ENCODE measurements at places on chromosomes 6 and 20. TPM values are rescaled to one million over a fixed set of nuclear protein-coding genes. Genes with fewer than 3 reads are reported as not detected.

DNA sequence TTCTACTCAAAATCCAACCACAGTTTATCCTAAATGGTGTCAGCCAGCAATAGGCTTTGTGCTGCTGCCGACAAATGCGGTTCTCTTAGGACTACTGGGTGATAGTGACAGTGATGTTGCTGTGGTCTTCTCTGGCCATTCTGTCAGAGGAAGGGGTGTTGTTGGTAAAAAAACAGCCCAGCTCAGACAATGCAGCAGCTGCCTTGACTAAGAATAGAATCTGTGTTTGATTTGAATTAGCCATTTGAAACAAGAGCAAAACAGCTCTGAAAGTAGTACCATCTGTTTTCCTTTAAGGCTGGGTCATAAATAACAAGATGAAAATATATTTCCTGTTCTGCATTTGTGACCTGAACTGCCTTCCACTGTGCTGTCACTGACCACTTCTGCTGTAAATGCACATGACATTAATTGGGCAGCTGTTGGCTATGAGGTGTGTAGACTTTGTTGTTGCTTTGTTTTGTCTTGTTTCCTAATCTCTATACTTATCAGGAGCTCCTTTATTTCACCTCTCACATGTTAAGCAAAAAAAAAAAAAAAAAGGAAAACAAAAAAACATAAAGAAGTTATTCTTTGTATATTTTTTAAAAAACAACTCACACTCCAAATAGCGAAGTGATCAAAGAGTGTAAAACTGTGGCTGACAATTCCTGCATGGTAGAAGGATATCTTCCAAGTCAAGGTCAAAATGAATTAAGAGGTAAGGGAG, 497.8 kb upstream of the ARID1B start:
- H3K27me3 ChIP-seq, result no peaks in the 10 kb centered on the region
- H3K4me3 ChIP-seq, result no peak overlapping the region
- DNase-seq, result no peak
- H3K4me1 ChIP-seq, result peaks cover 3% of the 10 kb centered on the region
- H3K36me3 ChIP-seq, result peaks cover 2% of the 10 kb centered on the region

- peaks cover 29% of the 10 kb centered on the region for H3K27me3 ChIP-seq
- no peak overlapping the region for H3K4me3 ChIP-seq
- H3K36me3 ChIP-seq, result no peaks in the 10 kb centered on the region
These were observed 13.2 kb downstream of the OTOR start for GRCh38 chr20:16761305-16761829.

GRCh38 chr6:118799826-118800225, 94.1 kb upstream of the ASF1A start:
- H3K27ac ChIP-seq, result peak overlapping the region; percentile 80
- H3K36me3 ChIP-seq, result peaks cover 33% of the 10 kb centered on the region
- DNase-seq, result no peak
- H3K4me3 ChIP-seq, result no peak overlapping the region
- peaks cover 42% of the 10 kb centered on the region for H3K4me1 ChIP-seq

- DNase-seq, result no peak
- no peaks in the 10 kb centered on the region for H3K27me3 ChIP-seq
- H3K4me3 ChIP-seq, result no peak overlapping the region
- H3K27ac ChIP-seq, result no peak overlapping the region
These were observed 59.6 kb upstream of the QKI start for GRCh38 chr6:163354761-163355425.

GRCh38 chr20:58111310-58112016, 117.0 kb downstream of the ANKRD60 start:
- H3K27ac ChIP-seq, result no peak overlapping the region
- no peak for DNase-seq
- peaks cover 4% of the 10 kb centered on the region for H3K27me3 ChIP-seq
- no peak overlapping the region for H3K4me3 ChIP-seq
- no peaks in the 10 kb centered on the region for H3K4me1 ChIP-seq

The MYH7B gene
- total RNA-seq, result 0.27 TPM

DNA sequence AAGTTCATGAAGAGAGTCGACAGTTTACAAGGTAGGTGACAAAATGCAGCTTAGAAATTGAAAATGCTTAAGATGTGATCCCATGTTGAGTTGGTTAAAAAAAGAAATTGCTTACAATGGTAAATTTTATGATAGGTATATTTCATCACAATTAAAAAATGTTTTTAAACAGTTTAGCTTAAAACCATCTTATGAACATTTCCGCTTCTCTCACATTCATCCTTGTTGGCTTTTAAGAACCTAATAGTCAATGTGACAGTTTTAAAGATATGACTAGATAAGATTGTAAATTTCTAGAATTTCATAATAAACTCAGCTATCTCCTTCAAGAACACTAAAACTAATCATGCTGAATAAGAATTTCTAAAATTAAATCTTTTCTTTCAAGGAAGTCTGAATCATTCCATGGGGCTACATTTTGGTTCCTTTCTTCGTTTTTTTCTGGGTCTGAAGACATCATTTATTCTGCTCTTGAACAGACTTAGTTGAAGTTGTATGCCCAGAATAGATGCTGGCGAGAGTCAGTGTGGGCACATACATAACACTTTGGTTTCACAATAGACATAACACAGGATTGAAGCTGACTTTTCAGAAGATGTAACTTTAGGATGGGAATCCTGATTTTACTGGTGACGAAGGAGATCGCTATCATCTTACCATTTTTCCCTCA, 35.9 kb upstream of the LTV1 start:
- peaks cover 8% of the 10 kb centered on the region for H3K4me1 ChIP-seq
- H3K27me3 ChIP-seq, result no peaks in the 10 kb centered on the region
- no peak for DNase-seq
- peaks cover 16% of the 10 kb centered on the region for H3K36me3 ChIP-seq
- H3K4me3 ChIP-seq, result no peak overlapping the region

DNA sequence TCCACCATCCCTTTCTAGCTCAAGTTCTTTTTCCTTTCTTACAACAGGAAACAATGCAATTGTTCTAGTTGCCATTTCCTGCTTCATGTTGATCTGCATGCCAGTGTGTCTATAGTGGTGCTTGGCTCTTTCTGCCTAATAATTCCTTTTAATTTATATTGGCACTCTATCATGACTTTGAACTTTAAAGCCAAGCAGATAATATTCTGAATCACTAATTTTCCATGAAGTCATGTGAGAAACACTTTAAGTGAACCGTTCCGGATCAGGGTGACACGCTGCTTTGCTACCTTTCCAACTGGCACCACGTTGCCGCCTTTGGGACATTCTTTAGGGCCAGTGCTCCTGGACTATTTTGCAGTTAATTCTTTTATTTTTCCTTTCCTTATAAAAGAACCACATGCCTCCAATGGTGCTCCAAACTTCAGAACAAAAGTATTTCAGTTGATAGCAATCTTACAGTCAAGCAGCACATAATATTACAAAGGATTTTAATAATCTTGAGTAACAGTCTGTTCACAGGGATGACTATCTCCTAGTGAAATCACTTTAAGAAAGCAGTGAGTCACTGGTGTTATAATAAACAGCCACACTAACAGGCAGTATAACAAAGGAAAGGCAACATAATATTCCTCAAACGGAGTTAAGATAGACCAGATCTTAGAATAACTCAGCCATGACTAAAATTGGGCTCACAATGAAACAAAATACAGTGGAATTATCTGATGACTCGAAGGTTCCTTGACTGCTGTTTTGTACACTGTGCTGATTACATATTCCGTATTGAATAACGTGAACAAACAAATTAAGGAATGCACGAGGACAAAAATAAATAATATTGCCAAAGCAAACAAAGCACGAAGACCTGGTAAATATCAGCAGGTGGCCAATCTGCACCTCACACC, 19.0 kb upstream of the BLOC1S5 start:
- H3K4me3 ChIP-seq, result no peak overlapping the region
- H3K4me1 ChIP-seq, result peaks cover 21% of the 10 kb centered on the region
- H3K27me3 ChIP-seq, result no peaks in the 10 kb centered on the region
- no peak overlapping the region for H3K27ac ChIP-seq
- DNase-seq, result no peak

- no peaks in the 10 kb centered on the region for H3K27me3 ChIP-seq
- DNase-seq, result no peak
- H3K36me3 ChIP-seq, result no peaks in the 10 kb centered on the region
- no peak overlapping the region for H3K27ac ChIP-seq
These were observed 87.0 kb upstream of the ADGRF1 start for GRCh38 chr6:47129129-47129528.

- no peaks in the 10 kb centered on the region for H3K27me3 ChIP-seq
- no peaks in the 10 kb centered on the region for H3K36me3 ChIP-seq
- no peak overlapping the region for H3K27ac ChIP-seq
- no peaks in the 10 kb centered on the region for H3K4me1 ChIP-seq
These were observed 702.7 kb downstream of the MAFB start for GRCh38 chr20:39986173-39986904.

DNA sequence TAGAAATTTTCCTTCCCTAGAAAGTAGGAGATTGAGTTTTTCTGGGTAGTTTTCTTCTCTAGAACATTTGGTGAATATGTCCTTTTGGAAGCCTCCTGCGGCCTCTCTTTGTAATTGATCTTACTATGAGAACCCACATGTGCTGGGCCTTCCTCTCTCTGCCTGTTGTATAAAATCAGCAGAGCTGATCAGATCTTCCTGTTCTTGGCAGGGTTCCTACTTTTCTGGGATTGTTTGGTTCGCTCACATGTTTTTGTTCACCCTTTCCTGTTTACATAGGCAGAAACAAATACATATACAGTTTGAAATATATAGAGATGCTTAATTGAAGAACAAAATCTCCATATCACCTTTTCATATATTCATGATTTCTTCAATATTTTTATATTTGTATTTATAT, 57.8 kb downstream of the IL22RA2 start:
- no peak for DNase-seq
- H3K4me3 ChIP-seq, result no peak overlapping the region
- no peaks in the 10 kb centered on the region for H3K36me3 ChIP-seq

DNA sequence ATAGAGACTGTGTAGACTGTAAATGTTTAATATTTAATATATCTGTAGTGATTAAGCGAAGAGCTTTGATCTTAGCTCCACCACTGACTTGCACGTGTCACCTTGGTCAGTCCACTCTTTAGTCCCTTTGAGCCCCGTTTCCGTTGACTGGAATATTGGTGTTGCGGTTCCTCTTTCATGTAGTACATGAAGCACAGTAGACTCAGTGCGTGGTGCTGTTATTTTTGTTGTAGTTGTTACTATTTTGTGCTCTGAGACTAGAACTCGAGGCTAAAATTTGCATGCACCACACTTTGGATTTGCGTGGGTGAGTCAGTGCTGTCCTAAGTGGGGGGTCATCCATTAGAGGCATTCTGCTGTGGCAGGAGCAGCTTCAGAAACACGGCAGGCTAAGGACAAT, 291.4 kb downstream of the QKI start:
- H3K4me3 ChIP-seq, result no peak overlapping the region
- no peak for DNase-seq
- no peaks in the 10 kb centered on the region for H3K4me1 ChIP-seq
- no peak overlapping the region for H3K27ac ChIP-seq
- H3K27me3 ChIP-seq, result peaks cover 6% of the 10 kb centered on the region

The CHRNA4 gene
- total RNA-seq, result not detected

The GNMT gene
- total RNA-seq, result 1.1 TPM

DNA sequence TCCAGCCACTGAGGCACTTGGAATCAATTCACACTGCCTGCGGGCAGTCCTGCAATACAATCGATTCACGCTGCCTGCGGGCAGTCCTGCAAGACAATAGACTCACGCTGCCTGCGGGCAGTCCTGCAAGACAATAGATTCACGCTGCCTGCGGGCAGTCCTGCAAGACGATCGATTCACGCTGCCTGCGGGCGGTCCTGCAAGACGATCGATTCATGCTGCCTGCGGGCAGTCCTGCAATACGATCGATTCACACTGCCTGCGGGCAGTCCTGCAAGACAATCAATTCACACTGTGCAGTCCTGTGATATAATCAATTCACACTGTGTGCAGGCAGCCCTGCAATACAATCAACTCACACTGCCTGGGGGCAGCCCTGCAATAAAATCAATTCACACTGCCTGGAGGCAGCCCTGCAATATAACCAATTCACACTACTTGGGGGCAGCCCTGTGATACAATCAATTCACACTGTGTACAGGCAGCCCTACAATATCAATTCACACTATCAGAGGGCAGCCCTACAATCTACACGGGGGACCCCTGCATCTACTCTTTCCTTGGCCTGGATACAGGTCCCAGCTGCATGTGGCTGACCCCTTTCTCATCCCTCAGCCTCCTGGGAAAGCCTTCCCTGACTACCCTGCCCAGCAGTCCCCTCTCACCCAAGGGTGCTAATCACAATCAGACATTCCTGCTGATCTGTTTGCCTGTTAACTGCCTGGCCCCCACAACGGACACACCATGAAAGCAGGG, 10.4 kb downstream of the TAF4 start:
- H3K27ac ChIP-seq, result peak overlapping the region; percentile 5
- no peaks in the 10 kb centered on the region for H3K27me3 ChIP-seq
- DNase-seq, result no peak
- peaks cover 34% of the 10 kb centered on the region for H3K4me1 ChIP-seq
- peaks cover 3% of the 10 kb centered on the region for H3K36me3 ChIP-seq

DNA sequence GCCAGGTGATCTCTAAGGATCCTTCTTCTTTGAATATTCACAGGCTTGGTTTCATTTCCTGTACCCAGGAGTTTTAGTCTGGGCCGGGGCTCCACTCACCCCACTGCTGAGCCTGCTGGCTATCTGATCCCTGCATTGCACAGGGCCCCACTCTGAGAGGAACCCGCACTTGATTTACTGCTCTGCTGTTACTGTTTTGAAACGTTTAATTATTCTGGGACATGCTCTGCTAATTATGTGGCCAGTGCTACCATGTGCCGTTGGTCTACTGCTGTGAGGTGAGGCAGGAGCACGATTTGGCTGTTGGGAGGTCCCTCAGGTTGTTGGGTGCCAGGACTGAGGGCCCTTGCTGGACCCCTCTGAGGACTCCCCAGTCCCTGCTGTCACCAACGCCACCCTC, 108.7 kb upstream of the SIRPA start:
- H3K36me3 ChIP-seq, result no peaks in the 10 kb centered on the region
- H3K27me3 ChIP-seq, result peaks cover 43% of the 10 kb centered on the region
- H3K4me3 ChIP-seq, result no peak overlapping the region
- DNase-seq, result no peak
- no peaks in the 10 kb centered on the region for H3K4me1 ChIP-seq
- H3K27ac ChIP-seq, result no peak overlapping the region

GRCh38 chr20:13251106-13251903, 30.2 kb downstream of the ISM1 start:
- peaks cover 30% of the 10 kb centered on the region for H3K4me1 ChIP-seq
- no peak for DNase-seq
- no peak overlapping the region for H3K27ac ChIP-seq
- peaks cover 5% of the 10 kb centered on the region for H3K36me3 ChIP-seq
- H3K4me3 ChIP-seq, result no peak overlapping the region

- H3K4me1 ChIP-seq, result peaks cover 86% of the 10 kb centered on the region
- H3K4me3 ChIP-seq, result no peak overlapping the region
- no peaks in the 10 kb centered on the region for H3K27me3 ChIP-seq
- peak overlapping the region; percentile 94 for H3K27ac ChIP-seq
- peaks cover 75% of the 10 kb centered on the region for H3K36me3 ChIP-seq
- no peak for DNase-seq
These were observed 190.3 kb upstream of the TAB2 start for GRCh38 chr6:149127212-149127611.

The ARHGAP40 gene
- not detected for total RNA-seq

- no peaks in the 10 kb centered on the region for H3K27me3 ChIP-seq
- H3K36me3 ChIP-seq, result peaks cover 48% of the 10 kb centered on the region
- H3K4me1 ChIP-seq, result peaks cover 79% of the 10 kb centered on the region
These were observed 189.6 kb downstream of the GJA10 start for GRCh38 chr6:90083891-90084290.

GRCh38 chr6:122995921-122996793, at the start of gene CLVS2:
Gene CLVS2, plus strand, starts transcription at chr6:122996235. Its CDS starts 1,543 bp downstream, at chr6:122997778.
- peaks cover 34% of the 10 kb centered on the region for H3K27me3 ChIP-seq
- H3K4me3 ChIP-seq, result no peak within 1 kb of the TSS
- no peak for DNase-seq
- no peak within 1 kb of the TSS for H3K27ac ChIP-seq
